ENCODE measurements at places on chromosomes 5 and 9.

DNA sequence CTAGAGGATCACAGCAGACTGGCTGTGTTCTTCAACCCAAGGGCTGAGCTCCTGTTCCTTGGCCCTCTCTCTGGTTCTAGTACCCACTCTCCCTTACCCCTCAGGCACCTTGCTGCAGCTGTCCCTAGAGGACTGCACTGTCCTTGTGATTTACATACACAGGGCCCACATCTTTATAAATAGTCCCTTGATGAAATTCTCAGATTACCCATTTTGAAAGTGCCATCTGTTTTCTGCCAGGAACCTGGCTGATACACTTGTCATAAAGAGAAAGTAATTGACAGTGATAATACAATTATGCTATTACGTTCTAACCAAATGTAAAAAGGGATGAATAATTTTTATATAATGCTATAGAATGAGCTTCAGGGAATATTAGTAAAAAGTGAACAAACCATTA is 16.5 kb upstream of the SPARC start:
- no peaks in the 10 kb centered on the region for H3K36me3 ChIP-seq
- peak overlapping the region; percentile 10 for H3K27ac ChIP-seq
- peaks cover 41% of the 10 kb centered on the region for H3K4me1 ChIP-seq

- peak; percentile 9 for DNase-seq
- no peaks in the 10 kb centered on the region for H3K4me1 ChIP-seq
- no peaks in the 10 kb centered on the region for H3K27me3 ChIP-seq
- H3K4me3 ChIP-seq, result no peak overlapping the region
- H3K36me3 ChIP-seq, result no peaks in the 10 kb centered on the region
- H3K27ac ChIP-seq, result no peak overlapping the region
Measured at GRCh38 chr5:42745426-42745825, 11.2 kb upstream of the CCDC152 start.

GRCh38 chr5:82599692-82600091 is 321.5 kb upstream of the RPS23 start:
- H3K27me3 ChIP-seq, result no peaks in the 10 kb centered on the region
- no peaks in the 10 kb centered on the region for H3K36me3 ChIP-seq
- no peaks in the 10 kb centered on the region for H3K4me1 ChIP-seq
- DNase-seq, result no peak
- H3K27ac ChIP-seq, result no peak overlapping the region

- peaks cover 6% of the 10 kb centered on the region for H3K27me3 ChIP-seq
- no peak overlapping the region for H3K4me3 ChIP-seq
- DNase-seq, result peak; percentile 55
- H3K27ac ChIP-seq, result no peak overlapping the region
- peaks cover 21% of the 10 kb centered on the region for H3K4me1 ChIP-seq
Measured at GRCh38 chr9:136170006-136170901, 34.7 kb downstream of the LHX3 start.

DNA sequence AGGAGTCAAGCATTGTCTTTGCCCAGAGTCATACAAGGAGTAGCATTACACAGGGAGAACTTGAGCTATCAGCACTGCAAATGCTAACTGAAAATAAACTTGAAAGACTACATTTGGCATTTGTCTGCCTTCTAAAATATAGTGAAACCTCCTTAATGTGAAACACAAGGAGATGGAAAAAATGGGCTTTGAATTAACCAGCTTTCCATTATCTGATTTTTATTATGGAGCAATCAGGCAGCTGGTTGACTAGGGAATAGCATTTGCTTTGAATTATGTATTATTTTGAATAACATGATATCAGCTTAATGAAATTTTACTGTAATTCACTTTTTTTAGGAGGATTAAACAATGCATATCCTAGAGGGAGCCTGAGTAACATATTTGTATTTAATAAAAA is 130.8 kb downstream of the GDNF start:
- H3K36me3 ChIP-seq, result no peaks in the 10 kb centered on the region
- no peak overlapping the region for H3K4me3 ChIP-seq
- H3K27me3 ChIP-seq, result no peaks in the 10 kb centered on the region
- DNase-seq, result no peak
- no peaks in the 10 kb centered on the region for H3K4me1 ChIP-seq

- no peak overlapping the region for H3K27ac ChIP-seq
- DNase-seq, result no peak
- H3K27me3 ChIP-seq, result no peaks in the 10 kb centered on the region
- no peak overlapping the region for H3K4me3 ChIP-seq
- H3K4me1 ChIP-seq, result no peaks in the 10 kb centered on the region
- H3K36me3 ChIP-seq, result no peaks in the 10 kb centered on the region
Measured at GRCh38 chr5:81006231-81006630, 46.1 kb downstream of the RASGRF2 start.

DNA sequence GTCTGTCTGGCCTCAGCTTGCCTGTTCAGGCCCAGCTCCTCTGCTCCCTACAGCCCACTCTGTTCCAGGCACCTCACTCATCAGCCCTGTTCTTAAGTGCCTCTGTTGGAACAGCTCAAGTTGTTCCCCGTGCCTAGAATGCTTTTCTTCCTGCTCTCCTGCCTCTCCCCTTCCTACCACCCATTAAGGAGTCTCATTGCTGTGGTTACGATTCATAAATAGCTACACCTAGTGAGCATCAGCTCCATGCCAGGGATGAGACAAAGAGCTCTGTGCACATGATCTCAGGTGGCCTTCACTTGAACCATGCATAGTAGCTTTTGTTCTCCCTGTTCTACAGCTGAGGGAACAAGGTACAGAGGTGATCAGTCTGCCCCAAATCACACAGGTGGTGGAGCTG is 54.3 kb downstream of the PSD2 start:
- H3K4me3 ChIP-seq, result peak overlapping the region; percentile 77
- H3K36me3 ChIP-seq, result no peaks in the 10 kb centered on the region
- DNase-seq, result no peak
- H3K27ac ChIP-seq, result no peak overlapping the region
- peaks cover 52% of the 10 kb centered on the region for H3K27me3 ChIP-seq

DNA sequence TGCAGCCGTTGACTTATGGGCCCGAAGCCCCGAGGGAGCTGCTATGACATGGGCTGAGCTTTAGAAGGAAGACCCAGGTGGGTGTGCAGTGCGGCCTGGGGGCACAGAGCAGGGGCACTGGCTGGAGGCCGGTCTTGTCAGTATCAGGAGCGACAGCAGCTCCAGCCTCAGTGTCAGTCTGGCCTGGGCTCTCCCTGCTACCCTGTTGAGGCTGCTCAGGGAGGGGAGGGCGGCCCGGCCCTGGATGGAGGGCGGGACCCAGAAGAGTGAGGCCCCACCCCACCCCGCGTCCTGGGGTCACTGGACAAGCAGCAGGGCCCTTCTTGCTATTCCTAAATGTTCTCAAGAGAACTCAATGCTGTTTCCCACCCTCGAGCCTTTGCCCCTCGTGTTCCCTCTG is 18.0 kb downstream of the GFI1B start:
- H3K4me3 ChIP-seq, result no peak overlapping the region
- DNase-seq, result no peak
- H3K27ac ChIP-seq, result no peak overlapping the region
- H3K36me3 ChIP-seq, result no peaks in the 10 kb centered on the region
- H3K4me1 ChIP-seq, result peaks cover 5% of the 10 kb centered on the region

GRCh38 chr5:143440448-143441115 is 37.1 kb upstream of the NR3C1 start:
- DNase-seq, result no peak
- H3K36me3 ChIP-seq, result no peaks in the 10 kb centered on the region
- no peaks in the 10 kb centered on the region for H3K27me3 ChIP-seq
- H3K27ac ChIP-seq, result no peak overlapping the region

DNA sequence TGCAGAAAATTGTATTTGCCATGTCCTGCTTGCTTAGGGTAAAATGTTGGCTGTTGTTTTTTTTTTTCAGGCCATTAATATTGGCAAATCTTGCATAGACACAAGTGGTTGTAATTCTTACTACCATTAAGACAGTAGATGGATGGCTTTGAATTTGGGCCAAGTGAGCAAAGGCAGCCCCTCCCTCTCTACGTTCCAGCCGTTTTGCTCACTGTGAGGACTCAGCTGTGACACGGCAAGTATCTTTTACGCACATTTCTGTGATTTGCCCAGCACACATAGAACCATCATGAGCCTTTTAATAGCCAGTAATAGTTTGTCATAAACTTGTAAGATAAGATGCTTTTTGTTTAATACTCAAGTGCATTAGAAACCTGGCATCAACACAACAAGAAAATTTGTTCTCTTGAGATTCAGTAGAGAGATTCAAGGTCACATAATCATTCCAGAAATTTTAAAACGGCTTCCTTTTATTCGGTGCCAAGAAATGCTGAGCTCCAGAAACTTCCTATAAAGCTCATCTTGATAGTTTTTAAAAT is 205.2 kb upstream of the ADCY2 start:
- H3K4me1 ChIP-seq, result peaks cover 3% of the 10 kb centered on the region
- no peak overlapping the region for H3K27ac ChIP-seq
- no peak overlapping the region for H3K4me3 ChIP-seq
- peaks cover 3% of the 10 kb centered on the region for H3K27me3 ChIP-seq

DNA sequence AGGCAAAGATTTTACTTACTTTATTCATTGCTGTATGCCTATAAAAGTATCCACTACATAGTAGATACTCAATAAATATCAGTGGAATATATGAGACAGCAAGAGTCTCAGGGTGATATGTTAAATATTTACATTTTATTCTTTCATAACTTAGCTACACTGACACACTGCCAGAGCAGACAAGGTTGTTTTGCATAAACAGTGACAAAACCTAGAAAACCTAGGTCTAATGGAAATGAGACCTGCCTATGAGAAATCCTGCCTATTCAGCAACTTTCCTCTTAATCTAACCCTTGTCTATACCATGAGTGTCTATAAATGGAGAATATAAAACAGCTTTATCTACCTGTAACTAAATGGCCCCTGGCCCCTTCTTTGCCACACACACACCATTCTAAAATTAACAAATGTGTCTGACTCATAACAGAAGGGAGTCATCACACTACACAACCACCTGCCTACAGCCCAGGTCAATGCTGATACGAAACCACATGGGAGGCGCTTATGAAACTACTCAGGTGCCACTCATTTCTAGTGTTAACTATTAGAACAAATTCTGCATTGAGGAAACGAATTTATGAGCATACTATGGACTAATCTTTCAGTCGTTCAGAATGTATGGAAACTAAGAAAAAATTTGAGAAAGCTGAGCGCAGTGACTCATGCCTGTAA is 60.3 kb downstream of the UBAP2 start:
- no peak overlapping the region for H3K4me3 ChIP-seq
- peaks cover 15% of the 10 kb centered on the region for H3K36me3 ChIP-seq
- no peak for DNase-seq
- H3K4me1 ChIP-seq, result no peaks in the 10 kb centered on the region

DNA sequence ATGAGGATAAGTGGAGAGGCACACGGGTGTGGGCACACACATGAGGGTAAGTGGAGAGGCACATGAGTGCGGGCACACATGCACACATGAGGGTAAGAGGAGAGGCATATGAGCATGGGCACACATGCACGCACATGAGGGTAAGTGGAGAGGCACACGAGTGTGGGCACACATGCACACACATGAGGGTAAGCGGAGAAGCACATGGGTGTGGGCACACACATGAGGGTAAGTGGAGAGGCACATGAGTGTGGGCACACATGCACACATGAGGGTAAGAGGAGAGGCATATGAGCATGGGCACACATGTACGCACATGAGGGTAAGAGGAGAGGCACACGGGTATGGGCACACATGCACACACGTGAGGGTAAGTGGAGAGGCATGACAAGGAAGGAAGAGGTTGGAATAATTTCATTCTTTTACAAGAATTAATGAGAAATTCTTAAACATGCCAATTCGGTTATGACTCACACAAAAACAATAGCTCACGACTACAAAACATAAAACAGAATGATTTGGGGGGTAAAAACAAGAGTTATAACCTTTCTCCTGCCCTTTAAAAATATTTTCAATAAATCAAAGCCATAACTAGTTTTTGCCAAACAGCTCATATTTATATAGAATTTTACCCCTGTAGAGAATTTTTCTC is 67.5 kb downstream of the APBA1 start:
- peaks cover 11% of the 10 kb centered on the region for H3K4me1 ChIP-seq
- no peaks in the 10 kb centered on the region for H3K36me3 ChIP-seq
- no peak for DNase-seq
- H3K27ac ChIP-seq, result peak overlapping the region; percentile 82
- no peak overlapping the region for H3K4me3 ChIP-seq
